ENCODE measurements at places on chromosomes 3 and 15.

DNA sequence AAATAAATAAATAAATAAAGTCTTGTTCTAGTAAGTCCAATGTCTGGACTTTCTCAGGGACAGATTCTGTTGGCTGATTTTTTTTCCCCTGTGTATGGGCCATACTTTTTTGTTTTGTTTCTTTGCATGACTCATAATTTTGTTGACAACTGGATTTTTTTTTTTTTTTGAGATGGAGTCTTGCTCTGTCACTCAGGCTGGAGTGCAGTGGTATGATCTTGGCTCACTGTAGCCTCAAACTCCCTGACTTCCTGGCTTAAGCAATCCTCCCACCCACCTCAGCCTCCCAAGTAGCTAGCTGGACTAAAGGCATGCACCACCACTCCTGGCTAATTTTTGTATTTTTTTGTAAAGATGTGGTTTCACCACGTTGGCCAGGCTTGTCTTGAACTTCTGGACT, 38.9 kb downstream of the TICRR start:
- DNase-seq: no peak

GRCh38 chr15:35713733-35714132, 167.8 kb upstream of the DPH6 start:
- DNase-seq: no peak

DNA sequence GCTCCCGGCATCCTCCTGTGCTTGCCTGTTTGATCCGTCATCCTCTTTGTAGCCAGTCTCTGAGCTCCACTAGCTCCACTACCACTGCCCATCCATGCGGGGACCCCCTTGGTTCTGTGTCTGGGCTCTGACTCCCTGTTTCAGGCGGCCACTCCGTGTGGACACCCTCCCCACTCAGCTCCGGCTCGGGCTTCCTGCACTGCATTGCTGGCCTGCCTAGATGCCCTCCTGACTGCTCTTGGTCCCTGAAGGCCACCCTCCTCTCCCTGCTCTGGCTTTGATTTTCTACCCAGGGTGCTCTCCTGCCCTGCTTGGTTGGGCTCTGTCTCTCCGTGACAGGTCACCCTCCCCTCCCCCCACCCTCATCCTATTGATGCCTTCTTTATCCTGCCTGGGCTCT, 4.0 kb upstream of the ADGRG7 start:
- no peak for DNase-seq

- DNase-seq: no peak
These were observed 3.2 kb downstream of the IMPDH2 start for GRCh38 chr3:49025793-49026520.

DNA sequence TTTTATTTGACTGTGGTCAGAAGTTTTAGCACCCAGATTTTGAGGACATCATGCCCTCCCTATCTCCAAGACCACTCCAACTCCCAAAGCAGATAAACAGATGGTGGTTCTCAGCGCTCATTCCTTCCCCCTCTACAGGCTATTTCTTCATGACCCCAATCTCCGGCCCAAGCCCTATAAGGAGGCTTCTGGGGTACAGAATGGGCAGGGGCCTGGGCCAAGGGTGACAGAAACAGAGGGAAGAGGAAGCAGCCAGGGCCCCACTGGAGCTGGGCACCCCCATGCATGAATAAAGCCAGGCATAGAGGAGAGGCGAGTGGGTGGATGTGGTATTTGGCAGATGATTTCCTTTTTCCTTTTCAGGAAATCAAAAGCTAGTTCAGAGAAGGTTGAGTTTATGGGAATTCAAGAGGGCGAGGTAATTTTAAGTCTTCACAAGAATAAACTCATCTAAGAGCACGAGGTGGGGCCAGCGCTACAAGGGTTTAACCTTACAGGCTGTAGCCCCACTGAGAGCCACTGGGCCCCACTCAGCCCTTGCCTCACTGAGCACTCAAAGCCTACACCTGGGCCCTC, 104.8 kb upstream of the HERC1 start:
- DNase-seq: no peak

DNA sequence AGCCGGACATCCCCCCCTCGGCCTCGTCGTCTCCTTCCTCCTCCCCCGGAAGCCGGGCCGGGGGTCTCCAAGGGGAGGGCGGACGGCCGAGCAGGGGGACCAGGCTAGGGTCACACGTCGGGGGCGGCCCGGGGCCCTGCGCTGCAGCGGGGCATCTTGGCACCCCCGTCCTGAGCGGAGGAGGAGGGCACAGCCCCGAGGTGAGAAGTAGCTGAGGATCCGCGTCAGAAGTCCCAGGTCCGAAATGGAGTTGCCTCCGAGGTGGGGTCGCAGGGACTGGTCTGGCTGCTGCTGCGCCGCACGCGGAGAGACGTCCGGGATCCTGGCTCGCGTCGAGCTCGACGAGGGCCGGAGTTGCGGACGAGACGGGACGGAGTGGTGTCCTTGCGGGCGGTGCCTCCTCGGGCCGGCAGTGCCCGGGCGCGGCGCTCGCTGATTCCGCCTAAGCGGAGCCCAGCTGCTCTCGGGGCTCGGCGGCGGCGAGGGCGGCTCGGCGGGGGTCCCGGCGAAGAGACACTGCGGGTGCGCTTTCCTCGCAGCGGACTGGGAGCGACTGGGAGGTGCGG, at the start of gene ADCY5:
TSS of gene ADCY5 (minus strand) at position 555 of the 566 bp plus-strand sequence. CDS start at position 10, 545 bp downstream.
- DNase-seq: no peak

GRCh38 chr15:61444585-61444984, 215.5 kb upstream of the RORA start:
- no peak for DNase-seq

DNA sequence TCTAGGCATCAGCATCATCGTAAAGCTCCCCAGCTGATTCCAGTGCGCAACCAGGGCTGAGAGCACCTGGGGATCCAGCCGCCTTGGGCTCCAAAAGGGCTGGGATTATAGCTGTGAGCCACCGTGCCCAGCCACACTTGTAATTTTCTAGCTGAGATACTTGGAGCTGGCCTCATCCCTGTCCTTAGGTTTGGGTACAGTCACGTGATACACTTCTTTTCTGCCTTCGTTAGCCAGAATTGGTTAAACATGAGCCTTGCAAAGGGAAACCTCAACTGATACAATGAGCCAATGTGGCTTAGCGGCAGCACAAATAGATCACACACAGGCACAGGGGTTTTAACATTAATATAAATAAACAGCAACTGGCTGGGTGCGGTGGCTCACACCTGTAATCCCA, 69.8 kb upstream of the GCNT3 start:
- DNase-seq: no peak

GRCh38 chr3:4778119-4778518, 201.1 kb upstream of the BHLHE40 start:
- DNase-seq: no peak

- DNase-seq: no peak
These were observed 100.9 kb downstream of the MYO5A start for GRCh38 chr15:52427804-52428203.

DNA sequence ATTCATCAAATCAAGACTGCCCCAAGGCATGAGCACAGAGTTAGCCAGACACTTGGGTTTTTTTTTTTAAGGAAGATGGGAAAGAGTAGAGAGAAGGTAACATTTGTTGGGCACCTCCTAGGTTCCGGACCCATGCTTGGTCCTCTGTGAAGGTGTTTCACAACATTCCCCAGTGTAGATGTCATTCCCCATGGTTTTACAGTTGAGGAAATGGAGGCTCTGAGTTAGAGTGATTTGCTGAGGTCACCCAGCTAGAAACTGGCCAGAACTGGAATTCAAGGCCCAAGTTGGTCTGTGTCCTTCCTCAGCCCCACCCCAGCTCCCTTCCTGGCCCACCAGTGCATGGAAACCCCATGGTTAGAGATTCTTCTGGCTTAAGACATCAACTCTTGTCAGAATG, 19.9 kb downstream of the WNT7A start:
- no peak for DNase-seq

DNA sequence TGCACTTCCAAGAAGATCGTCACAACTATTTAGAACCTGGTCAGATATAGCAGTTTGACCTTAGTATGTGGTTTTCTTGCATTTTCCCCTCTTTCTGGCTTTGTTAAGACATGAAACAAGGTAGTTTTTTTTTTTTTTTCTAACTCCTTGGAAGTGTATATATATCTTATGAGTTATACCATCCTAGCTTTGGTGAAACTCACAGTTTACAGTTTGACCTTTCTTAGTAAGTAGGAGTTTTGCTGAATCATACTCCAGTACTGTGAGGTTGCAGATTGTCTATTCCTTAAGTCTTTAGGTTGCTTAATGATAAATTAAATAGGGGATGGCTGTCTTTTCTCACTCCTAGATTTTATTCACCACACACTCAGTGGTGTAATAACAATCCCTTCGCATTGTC, 325.0 kb downstream of the RBMS3 start:
- DNase-seq: no peak

- no peak for DNase-seq
These were observed 783.0 kb upstream of the ARPP21 start for GRCh38 chr3:34856081-34856947.

DNA sequence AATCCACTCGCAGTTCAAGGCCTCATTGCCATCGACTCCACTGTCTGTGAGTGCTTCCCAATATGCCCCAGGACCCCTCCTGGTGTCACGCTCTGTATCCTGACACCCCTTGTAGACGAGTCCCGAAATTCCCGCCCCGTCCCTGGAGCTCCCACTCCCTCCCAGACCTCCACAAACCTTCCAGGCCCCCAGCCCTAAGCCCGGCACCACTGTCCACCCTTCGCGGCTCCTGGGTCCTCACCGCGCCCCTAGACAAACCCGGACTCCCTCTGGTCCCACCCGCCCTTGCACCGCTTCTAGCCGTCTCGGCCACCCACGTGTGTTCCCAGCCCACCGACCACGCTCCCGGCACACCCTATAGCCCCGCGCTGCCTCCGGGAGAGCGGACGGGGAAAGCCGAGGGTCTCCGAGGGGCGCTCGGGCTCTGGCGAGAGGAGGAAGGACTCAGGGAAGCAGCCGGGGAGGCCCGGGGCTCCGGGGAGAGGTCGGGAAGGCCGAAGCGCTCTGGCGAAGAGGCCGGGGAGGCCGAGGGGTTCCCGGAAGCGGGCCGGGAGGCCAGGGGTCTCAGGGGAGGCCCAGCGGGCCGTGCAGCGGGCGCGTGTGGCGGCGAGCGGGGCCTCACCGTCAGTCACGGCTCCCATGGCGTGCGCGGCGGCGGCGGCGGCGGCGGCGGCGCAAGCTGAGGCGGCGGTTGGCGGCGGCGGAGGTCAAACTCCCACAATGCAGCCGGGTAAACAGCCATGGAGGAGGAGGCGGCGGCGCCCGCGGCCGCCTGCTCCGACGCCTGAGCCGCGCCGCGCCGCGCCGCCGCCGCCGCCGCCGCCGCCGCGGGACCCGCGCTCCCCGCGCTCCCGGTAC, at the start of the genes ATXN7 and THOC7:
TSS of gene ATXN7 (plus strand) at position 718 of the 858 bp plus-strand sequence. CDS start 48,732 bp downstream, outside the sequence.
TSS of gene THOC7 (minus strand) at position 656 of the 858 bp plus-strand sequence. CDS start at position 641, 15 bp downstream.
- no peak for DNase-seq

- DNase-seq: no peak
These were observed 146.4 kb downstream of the PGPEP1L start for GRCh38 chr15:98861188-98861587.

DNA sequence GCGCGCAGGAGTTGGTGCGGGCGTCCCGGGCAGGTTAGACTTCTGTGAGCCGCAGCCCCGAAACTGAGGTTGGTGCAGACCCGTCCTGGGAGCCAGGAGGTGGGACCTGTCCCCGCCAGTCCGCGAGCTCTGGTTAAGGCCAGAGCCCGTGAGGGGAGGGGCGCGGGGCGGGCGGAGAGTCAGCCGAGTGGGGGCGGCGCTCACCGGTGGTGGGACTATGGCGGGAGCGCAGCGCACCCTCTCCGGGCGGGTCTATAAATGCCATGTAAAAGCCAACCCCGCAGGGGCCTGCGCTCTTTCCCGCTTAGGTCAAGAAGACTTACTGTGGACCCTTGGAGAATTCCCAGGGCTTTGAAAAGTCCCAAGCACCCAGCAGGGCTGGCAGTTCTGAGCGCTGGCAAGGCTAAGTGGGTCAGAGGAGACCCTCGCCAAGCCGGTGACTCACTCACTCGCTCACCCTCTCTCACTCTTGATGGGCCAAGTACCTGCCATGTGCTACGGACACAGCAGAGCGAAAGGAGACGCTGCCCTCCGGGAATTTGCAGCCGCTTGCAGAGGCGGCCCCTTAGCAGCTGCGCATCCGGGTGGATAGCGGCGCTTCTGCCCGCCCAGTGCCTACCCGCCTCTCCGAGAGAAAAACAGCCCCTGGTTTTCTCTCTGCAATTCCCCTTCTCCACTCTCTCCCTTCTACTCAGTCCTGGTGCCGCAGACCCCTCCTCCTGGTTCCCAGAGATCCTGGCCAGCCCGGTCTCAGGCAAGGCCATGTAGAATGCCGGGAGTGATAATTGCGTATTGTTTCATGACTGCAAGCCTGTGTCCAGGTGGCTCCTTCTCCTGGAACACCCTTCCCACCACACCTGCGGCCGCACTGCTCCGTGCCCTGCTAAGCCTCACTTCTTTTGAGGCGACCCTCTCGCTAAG, at the start of gene ALDH1L1:
TSS of gene ALDH1L1 (minus strand) at position 110 of the 921 bp plus-strand sequence. CDS start 19,607 bp downstream, outside the sequence.
- DNase-seq: peak; percentile 6

DNA sequence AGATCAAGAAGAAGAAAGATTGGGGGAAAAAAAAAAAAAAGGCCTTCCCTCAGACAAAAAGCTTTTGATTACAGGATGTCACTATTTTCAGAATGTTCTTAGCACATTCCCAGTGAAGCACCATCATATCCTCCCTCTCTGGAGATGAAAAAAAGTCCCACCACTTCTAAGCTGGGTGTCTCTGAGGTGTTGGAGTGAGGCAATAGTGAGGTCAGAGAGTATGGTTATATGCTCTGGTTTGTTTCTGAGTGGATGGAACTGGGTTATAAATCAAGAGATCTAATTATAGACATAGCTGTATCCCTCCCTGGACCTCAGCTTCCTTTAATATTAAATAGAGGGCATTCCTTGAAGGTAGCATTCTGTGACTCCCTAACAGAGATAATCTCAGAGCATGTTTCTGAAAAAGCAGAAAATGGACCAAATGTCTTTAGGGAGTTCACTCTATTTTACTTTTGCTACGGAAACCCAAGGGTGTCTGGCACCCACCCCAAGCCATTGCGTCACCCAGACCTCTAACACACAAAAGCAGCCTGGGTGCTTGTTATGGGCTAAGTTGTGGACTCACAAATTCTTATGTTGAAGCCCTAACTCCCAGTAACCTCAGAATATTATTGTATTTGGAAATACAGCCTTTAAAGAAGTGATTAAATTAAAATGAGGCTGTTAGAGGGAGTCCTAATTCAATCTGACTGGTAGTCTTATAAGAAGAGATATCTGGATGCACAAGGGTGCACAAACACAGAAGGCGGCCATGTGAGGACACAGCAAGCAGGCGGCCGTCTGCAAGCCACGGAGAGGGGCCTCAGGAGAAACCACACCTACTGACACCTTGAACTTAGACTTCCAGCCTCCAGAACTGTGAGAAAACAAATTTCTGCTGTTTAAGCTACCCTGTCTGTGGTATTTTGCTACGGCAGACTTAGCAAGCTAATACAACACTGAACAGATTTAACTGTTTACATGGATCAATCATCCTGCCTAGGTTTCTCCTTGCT, 81.5 kb downstream of the MB21D2 start:
- DNase-seq: no peak

- DNase-seq: no peak
These were observed 79.0 kb downstream of the SERPINI1 start for GRCh38 chr3:167814441-167814951.

- DNase-seq: no peak
These were observed 481.2 kb downstream of the FOXP1 start for GRCh38 chr3:71102111-71102983.

GRCh38 chr15:59821286-59821685, 132.2 kb upstream of the BNIP2 start:
- DNase-seq: no peak

Measured in NCI-H1417 treated with DMSO at 0.1 percent for 48 hours (cell line).